ENCODE measurements at places on chromosomes 3 and 15.

DNA sequence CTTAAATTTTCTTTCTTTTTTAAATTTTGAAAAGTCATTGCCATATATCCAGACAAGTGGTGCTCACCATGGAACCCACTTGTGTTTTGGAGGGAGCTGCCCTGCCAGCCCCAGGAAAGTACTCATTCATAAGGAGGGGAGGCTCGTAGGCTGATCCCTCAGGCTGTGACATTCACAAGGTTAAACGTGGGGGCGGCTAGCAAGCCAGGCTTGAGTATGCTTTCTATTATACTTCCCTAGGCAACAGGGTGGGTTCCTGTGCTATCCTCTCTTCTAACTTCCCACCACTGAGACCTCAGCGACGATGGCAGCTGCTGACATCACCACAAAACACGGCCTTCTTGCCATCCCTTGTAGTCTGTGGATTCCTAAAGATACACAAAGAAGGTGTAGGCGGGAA is 160.5 kb upstream of the C2CD4B start:
- no peak for DNase-seq

DNA sequence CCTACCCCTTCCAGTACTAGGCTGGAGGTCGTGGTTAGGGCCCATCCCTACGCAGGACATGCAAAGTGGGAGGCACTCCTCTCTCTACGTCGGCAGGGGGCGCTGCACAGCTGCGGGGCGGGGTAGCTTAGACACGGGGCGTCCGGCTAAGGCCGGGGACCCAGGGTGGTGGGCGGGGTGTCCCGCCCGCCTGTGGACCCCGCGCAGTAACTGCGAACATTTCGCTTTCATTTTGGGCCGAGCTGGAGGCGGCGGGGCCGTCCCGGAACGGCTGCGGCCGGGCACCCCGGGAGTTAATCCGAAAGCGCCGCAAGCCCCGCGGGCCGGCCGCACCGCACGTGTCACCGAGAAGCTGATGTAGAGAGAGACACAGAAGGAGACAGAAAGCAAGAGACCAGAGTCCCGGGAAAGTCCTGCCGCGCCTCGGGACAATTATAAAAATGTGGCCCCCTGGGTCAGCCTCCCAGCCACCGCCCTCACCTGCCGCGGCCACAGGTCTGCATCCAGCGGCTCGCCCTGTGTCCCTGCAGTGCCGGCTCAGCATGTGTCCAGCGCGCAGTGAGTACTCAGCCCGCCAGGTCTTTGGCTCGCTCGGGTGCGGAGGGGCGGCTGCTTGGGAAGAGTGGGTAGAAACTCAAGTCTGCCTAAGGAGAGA is at the start of gene IL12A:
Gene IL12A (plus strand): TSS at position 219 of the 655 bp plus-strand sequence.
- DNase-seq, result peak; percentile 10

DNA sequence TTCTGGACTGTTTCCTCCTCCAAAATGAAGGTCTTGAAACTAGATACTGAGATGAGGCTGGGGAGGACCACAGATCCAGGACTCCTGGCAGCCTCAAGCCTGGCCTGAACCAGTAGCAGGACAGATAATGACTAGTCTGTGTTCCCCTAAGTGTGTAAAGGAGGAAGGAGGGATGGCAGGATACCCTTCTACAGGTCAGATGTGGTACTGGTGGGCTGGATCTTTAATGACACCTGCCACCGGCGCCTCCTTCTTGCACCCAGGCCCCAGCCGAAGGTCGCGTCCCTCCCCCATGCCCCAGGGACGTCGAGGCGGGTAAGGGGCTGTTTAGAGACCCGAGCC is 556 bp downstream of the USP19 start:
- peak; percentile 34 for DNase-seq

- no peak for DNase-seq
These were observed 17.9 kb upstream of the CDCP1 start for GRCh38 chr3:45164056-45164455.

- DNase-seq, result no peak
These were observed 49.3 kb downstream of the ADAMTS7 start for GRCh38 chr15:78761891-78762385.

DNA sequence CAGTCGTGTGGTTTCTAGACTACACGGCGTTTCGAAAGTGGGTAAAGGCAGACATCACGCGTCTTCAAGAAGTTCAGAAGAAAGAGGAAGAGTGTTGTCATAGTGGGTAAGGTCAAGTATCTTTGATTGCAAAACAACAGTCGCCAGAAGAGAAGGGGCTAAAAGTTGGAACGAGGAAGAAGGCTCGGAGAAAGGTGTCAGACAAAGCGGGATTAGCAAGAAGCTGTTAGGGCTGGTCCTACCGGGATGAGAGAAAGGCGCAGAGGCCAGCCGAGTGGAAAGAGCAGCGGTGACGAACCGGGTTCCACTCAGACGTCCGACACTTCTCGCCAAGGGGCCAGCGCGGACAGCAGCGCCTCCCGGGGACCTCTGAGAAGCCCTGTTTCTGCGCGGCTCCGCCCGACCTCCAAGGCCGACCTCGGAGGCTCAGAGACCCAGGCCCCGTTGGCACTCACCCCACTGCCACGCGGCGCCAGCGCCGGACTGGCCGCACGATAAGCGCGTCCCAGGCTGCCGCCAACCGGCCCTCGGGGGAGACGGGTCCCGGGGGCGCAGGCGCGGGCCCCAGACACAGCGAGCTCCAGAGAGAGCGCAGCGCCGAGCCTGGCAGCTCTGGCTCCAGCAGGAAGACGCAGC is 436 bp downstream of the ADPGK start:
- peak; percentile 85 for DNase-seq

GRCh38 chr15:99006904-99007495 is 592 bp downstream of the PGPEP1L start:
- DNase-seq, result no peak

All from NAMALWA (cell line).